ENCODE measurements at places on chromosomes 7 and 10.

GRCh38 chr10:72830625-72831024 lies 62.9 kb upstream of the OIT3 start:
- no peak for DNase-seq

- DNase-seq = peak; percentile 62
Observed at GRCh38 chr7:128740996-128741395, 1.8 kb downstream of the CALU start.

DNA sequence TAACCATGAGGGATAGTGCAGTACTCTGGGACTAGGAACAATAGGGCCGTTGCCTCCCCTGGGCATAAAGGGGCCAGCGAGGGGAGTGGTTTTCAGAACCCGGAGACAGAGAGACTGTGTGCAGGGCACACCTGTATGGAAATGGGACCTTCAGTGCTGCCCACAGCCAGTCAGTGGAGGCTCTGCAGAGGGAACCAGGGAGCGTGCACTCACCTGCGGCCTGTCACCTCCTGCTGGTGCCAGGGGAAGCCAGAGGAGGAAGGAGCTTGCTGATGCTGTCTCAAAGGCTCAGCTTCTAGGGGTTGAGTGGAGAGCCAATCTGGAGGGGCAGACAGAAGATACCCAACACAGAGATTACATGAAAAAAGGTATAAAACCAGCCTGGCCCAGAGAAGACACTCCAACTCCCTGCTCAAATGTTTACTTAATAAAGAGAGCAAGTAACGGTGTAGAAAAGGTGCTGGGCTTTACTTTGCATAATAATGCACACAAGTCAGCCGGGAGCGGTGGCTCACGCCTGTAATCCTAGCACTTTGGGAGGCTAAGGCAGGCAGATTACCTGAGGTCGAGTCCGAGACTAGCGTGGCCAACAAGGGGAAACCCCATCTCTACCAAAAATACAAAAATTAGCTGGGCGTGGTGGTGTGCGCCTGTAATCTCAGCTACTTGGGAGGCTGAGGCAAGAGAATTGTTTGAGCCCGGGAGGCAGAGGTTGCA lies 35.5 kb upstream of the WAPL start:
- no peak for DNase-seq

- no peak for DNase-seq
Observed at GRCh38 chr10:15290671-15291070, 80.4 kb downstream of the FAM171A1 start.

GRCh38 chr7:27746978-27747377 lies 7.0 kb downstream of the TAX1BP1 start:
- DNase-seq = no peak

GRCh38 chr10:3658766-3659165 lies 126.2 kb downstream of the KLF6 start:
- no peak for DNase-seq

GRCh38 chr10:20744821-20745220 lies 152.3 kb downstream of the NEBL start:
- DNase-seq = no peak

GRCh38 chr7:81516898-81517297 lies 252.9 kb downstream of the HGF start:
- DNase-seq = peak; percentile 59

GRCh38 chr7:2649991-2650390 lies 18.2 kb downstream of the TTYH3 start:
- DNase-seq = no peak

- DNase-seq = no peak
Observed at GRCh38 chr7:101179117-101179516, 976 bp downstream of the NAT16 start.

- DNase-seq = peak; percentile 30
Observed at GRCh38 chr7:96407427-96407826, 85.5 kb upstream of the SLC25A13 start.

GRCh38 chr7:106369352-106369751 lies 84.6 kb upstream of the NAMPT start:
- peak; percentile 77 for DNase-seq

- no peak for DNase-seq
Observed at GRCh38 chr7:47809387-47809786, 138.9 kb downstream of the PKD1L1 start.

DNA sequence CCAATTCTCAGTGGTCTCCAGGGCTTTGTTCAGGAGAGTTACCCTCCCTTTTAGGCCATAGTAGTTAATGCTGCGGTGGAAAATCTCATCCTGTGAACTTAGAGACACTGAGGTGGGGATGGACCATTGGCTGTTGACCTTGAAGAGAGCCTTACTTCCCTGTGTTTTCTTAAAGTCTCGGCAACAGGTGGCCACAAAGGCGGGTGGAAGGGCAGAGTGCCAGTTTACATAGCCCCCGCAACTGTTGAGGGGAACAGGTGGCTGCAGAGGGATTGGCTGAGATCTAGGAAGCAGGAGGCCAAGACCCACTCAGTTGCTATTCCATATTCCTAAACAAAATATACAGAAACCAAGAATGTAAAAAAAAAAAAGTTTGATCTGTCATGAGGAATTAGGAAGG lies 160.6 kb downstream of the ST7 start:
- DNase-seq = no peak

DNA sequence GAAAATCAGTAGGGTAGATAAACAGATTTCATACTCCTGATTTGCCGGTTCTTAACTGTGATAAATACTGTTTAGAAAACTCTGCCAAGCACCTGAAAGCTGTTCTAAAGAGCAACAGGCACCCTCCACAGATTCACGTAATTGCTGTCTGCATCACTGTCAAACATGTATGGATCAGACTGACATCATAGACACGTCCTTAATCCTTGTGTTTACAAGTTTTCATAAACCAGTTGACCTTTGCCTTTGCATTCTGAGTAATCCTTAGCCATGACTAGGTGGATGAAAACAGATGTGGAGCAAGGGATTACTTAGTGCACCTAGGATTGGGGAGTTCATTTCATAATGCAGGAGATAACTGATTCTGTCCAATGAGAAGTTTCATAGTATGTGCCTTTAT lies 41.6 kb downstream of the SLC39A12 start:
- DNase-seq = no peak

DNA sequence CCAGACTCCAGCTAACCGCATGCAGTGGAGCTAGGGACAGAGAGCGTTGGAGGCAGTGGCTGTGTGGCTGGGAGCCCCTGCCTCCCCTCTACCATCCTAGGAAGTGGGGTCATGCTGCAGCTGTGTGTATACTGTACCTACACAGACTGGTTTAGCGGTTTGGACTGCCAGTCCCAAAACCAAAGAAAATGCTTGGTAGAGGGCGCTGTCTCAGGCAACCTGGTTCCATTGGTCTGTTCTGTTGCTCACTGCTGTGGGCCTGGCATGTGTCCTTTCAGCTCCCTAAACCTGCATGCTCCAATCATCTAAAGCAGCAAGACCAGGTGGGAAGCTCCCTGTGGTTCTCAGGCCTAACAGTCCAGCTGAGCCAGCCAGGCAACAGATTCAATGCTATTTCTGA lies 4.5 kb downstream of the RBP4 start:
- DNase-seq = no peak

DNA sequence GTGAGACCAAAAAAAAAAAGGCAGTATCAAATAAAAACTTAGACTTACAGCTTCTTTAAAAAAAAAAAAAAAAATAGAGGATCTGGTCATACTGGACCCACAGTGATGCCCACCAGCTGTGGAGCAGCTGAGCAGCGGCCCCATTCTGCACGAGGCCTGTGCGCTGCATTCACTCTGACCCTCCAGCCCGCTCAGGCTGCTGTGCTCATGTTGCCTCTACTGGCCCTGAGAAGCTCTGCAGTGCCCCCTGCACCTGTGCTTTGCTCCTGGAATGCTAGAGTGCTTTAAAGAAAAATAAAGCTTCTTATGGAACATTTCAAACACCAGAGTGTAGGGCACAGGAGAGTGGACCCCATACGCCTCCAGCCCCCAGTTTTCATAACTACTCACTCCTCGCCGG lies 33.2 kb downstream of the TMEM120A start:
- no peak for DNase-seq

GRCh38 chr7:116426428-116427156 lies 72.9 kb upstream of the CAV2 start:
- peak; percentile 95 for DNase-seq

DNA sequence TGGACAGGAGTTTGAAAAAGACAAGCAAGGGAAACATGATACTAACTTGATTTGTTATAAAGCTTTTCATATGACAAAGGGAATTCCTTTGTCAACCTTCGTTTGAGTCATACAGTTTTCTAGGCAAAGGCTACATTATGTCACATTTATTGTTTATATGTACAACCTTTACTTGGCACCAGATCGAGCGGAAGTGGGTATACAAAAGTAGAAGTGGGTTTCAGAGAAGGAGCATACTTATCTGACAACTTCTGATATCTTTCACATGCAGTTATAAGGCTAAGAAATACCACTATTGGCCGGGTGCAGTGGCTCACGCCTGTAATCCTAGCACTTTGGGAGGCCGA lies 11.0 kb downstream of the STMP1 start:
- peak; percentile 80 for DNase-seq

DNA sequence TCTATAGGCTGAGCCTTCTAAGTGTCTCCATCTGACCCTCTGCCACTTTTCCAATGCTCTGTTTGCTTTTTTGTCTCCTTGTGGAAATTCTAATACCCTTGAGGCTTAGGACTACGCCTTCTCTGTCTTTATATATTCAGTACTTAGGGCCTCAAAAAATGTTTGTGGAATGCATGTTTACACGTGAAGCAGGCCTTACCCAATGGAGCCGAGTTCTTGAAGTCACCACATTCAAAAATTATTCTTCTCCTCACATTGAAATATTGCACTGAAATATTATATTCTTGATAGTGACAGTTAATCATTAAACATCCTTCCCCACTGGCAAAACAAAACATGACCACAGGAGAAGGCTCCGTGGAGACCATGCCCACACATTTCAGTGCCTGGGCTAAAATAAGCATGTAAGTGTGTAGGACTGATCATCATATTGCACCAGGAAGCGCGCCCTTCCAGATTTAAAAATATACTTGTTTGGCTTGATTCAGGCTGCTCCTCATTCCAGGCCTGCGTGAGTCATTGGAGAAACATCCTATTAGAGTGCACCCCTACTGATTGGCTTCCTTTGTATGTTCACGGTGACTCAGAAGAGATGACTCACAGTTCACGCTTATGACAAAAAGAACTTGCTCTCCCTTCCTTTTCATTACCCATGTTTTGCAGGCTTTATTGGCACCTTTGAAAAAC lies 307.4 kb upstream of the AOAH start:
- DNase-seq = peak; percentile 99

GRCh38 chr10:131655101-131655849 lies 245.5 kb upstream of the PPP2R2D start:
- no peak for DNase-seq

- DNase-seq = peak; percentile 92
Observed at GRCh38 chr7:139645572-139646523, 122.4 kb downstream of the CLEC2L start.

DNA sequence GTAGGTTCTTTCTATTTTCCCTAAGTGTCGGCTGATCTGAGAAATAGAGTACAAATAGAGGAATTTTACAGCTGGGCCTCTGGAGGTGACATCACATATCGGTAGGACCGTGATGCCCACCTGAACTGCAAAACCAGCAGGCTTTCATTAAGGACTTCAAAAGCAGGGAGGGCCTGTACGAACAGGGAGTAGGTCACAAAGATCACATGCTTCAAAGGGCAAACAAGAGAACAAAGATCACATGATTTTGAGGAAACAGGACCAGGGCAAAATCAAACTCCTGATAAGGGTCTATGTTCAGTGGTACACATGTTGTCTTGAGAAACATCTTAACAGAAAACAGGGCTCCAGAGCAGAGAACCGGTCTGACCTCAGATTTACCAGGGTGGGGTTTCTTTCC lies 88.9 kb downstream of the CNNM2 start:
- no peak for DNase-seq

DNA sequence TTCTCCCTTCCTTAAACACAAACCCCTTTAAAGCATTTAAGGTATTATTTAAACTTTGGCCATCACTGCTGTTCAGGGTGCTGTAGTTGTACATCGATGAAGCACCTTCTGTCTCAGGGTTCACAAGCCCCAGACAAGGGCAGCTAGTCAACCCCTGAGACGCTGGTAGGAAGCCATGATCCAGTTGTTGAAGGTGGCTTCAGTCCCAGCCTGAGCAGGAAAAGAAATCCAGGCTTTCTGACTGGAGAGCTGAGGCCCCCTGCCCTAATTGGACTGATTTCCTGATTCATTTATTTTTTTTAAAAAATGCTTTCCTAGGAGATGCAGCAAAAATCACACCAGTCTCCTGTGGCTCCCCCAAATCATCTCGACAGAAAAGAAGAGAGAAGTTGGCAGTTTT lies 15.8 kb downstream of the CPA1 start:
- DNase-seq = no peak

- DNase-seq = no peak
Observed at GRCh38 chr10:97412891-97413304, 11.8 kb upstream of the RRP12 start.

DNA sequence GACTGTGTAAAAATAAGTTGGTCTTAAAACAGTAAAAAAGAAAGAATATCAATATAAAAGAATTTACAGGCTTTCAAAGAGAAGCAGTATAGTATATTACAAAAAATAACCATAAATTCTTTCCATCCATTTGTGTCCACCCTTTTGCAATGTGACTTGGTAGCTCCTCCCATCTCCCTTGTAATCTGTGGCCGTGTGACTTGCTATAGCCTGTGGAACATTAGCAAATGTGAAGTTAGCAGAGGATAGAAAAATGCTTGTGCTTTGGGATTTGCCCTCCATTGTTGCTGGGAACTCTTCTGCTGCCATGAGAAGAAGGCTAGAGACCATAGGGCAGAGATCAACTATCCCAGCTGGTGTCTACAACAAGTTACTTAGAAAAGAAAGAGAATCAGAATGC lies 30.2 kb downstream of the KLHL7 start:
- DNase-seq = no peak

DNA sequence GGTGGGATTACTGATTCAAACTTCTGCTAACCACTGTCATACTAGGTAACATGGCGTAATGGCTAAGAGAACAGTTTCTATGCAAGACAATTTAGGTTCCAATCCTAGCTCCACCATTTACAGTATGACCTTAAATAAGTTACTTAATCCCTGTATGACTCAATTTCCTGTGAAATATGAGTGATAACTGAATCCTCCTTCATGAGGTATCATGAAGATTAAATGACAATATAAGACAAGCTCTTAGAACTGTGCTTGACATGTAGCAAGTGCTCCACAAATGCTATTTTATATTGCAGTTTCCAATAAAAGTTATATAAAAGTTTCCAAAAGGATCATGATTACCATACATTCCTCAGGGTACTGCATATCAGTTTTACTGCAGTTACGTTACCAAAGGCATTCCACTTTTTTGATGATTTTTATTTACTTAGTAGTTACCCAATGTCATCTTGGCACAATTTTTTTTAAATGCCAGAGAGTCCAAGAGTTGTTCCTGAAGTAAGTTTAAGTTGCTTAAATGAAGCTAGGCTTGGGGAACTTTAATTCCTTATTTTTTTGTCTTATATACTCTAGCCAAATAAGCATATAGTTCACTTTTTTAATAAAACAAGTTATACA lies 7.1 kb downstream of the DOCK4 start:
- peak; percentile 76 for DNase-seq

GRCh38 chr10:65611592-65611991 lies 1314.2 kb upstream of the LRRTM3 start:
- peak; percentile 33 for DNase-seq

DNA sequence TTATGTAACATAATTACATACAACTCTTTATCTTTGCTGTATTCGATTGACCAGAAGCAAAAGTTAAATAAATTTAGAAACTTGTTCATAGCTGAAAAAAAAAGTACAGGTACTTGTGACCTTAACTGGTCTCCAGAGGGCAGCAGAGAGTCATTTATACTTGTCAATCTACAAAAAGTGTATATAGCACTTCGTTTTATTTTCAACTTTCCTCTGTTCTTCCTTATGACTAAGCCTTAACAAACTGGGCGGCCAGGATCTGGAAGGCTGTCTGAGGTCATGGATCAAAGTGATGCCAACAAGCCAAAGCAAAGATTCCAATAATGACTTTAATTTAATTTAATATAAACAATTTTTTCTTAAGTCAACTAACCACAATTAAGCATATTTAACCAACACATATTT lies 29.8 kb downstream of the C10orf67 start:
- peak; percentile 92 for DNase-seq
